ENCODE measurements at places on chromosomes 12 and 14. TPM values are rescaled to one million over a fixed set of nuclear protein-coding genes. Genes with fewer than 3 reads are reported as not detected.

The LGR5 gene
- 0.13 TPM for polyA plus RNA-seq

The BDKRB2 gene
- 0.21 TPM for polyA plus RNA-seq

The OVCH1 gene
- not detected for polyA plus RNA-seq

The STYK1 gene
- 0.38 TPM for polyA plus RNA-seq

The AHNAK2 gene
- polyA plus RNA-seq: 0.95 TPM

The TPPP2 gene
- not detected for polyA plus RNA-seq

The RTL1 gene
- 0.02 TPM for polyA plus RNA-seq

The TSPAN11 gene
- polyA plus RNA-seq: 8.2 TPM

The HAL gene
- 0.12 TPM for polyA plus RNA-seq

The OR6C2 gene
- not detected for polyA plus RNA-seq

The XPOT gene
- 38.8 TPM for polyA plus RNA-seq

The GCN1 gene
- polyA plus RNA-seq: 73.1 TPM

The ERBB3 gene
- polyA plus RNA-seq: 33.9 TPM

Data from H1 (cell line).